Immature natural killer cell (primary cell): ENCODE measurements at places on chromosomes 13 and 19. TPM values are rescaled to one million over a fixed set of nuclear protein-coding genes. Genes with fewer than 3 reads are reported as not detected.

GRCh38 chr19:29773141-29773540 is 38.6 kb upstream of the CCNE1 start:
- H3K36me3 ChIP-seq = no peaks in the 10 kb centered on the region
- H3K27ac ChIP-seq = no peak overlapping the region
- no peak overlapping the region for H3K4me3 ChIP-seq
- no peaks in the 10 kb centered on the region for H3K4me1 ChIP-seq

- H3K4me3 ChIP-seq = no peak overlapping the region
- H3K36me3 ChIP-seq = no peaks in the 10 kb centered on the region
- DNase-seq = no peak
- H3K27me3 ChIP-seq = no peaks in the 10 kb centered on the region
- no peaks in the 10 kb centered on the region for H3K4me1 ChIP-seq
- no peak overlapping the region for H3K27ac ChIP-seq
Observed at GRCh38 chr13:60869225-60869624, 472.2 kb downstream of the TDRD3 start.

Gene ZNF726
- not detected for polyA plus RNA-seq

- H3K4me1 ChIP-seq = peaks cover 20% of the 10 kb centered on the region
- peaks cover 7% of the 10 kb centered on the region for H3K36me3 ChIP-seq
- H3K4me3 ChIP-seq = no peak overlapping the region
- peaks cover 83% of the 10 kb centered on the region for H3K27me3 ChIP-seq
Observed at GRCh38 chr13:99973808-99974185, 2.2 kb upstream of the ZIC5 start.

Gene SSC5D
- not detected for polyA plus RNA-seq

DNA sequence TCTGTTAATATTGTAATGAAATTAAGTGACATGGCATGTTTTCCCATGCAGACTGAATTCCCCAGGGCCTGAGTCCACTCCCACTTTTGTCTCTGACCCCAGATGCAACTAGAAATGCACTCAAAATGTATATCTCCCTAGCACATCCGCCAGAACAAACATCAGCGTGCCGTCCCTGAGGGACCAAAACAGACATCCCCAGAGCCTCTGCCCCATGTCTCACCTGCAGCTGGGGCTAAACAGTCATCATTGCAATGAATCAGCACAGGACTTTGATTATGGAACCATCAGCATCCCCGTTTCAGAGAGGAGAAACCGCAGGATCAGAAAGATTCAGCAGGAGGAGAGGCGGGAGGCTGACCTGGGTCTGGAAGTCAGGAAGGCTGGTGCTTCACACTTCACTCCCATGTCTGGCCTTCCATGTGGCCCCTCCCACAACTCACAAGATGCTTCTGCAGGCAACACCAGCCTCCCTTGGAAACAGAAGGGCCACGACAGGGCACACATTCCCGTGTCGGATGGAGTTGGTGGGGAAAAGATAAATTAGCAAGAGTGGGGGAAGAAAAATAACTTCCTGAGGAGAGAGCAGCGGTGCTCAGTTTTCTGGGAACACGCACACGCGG is 130.6 kb upstream of the VSTM2B start:
- H3K27ac ChIP-seq = no peak overlapping the region
- no peak overlapping the region for H3K4me3 ChIP-seq
- H3K27me3 ChIP-seq = peaks cover 1% of the 10 kb centered on the region
- peaks cover 8% of the 10 kb centered on the region for H3K36me3 ChIP-seq
